ENCODE measurements at places on chromosomes 7 and 10.

GRCh38 chr7:144470078-144470477 lies 66.6 kb upstream of the NOBOX start:
- no peak overlapping the region for H3K27ac ChIP-seq
- H3K4me3 ChIP-seq, result no peak overlapping the region
- H3K27me3 ChIP-seq, result no peaks in the 10 kb centered on the region
- H3K36me3 ChIP-seq, result no peaks in the 10 kb centered on the region
- no peak for DNase-seq

GRCh38 chr10:17992266-17992665 lies 40.5 kb downstream of the SLC39A12 start:
- no peak overlapping the region for H3K4me3 ChIP-seq
- no peaks in the 10 kb centered on the region for H3K4me1 ChIP-seq
- H3K27ac ChIP-seq, result no peak overlapping the region
- no peaks in the 10 kb centered on the region for H3K36me3 ChIP-seq
- DNase-seq, result no peak

- no peaks in the 10 kb centered on the region for H3K36me3 ChIP-seq
- H3K27ac ChIP-seq, result no peak overlapping the region
- DNase-seq, result no peak
- H3K4me1 ChIP-seq, result peaks cover 31% of the 10 kb centered on the region
These were observed 10.9 kb downstream of the LDB3 start for GRCh38 chr10:86678999-86679792.

DNA sequence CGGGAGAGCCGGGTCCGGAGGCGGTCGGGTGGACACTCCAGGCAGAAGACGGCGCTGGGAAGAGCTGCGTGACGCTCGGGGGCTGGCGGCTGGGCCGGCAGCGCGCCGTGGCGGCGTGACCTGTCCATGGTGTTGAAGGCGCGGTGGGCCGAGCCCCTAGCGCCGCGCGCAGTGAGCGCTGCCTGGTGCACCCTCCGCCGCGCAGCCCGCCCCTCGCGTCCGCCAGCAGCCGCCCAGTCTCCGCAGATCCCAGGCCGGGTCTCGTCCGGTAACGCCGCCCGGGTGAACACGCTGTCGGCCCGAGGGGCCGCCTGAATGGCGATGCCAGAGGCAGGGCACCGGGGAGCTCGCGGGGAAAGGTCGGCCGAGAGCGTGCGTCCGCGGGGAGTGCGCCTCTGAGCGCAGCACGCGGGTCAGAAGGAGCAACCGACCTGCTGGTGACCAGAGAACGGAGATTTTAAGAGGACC lies 657 bp upstream of the TMEM178B start:
- peaks cover 38% of the 10 kb centered on the region for H3K27me3 ChIP-seq
- DNase-seq, result peak; percentile 83
- no peak overlapping the region for H3K27ac ChIP-seq
- H3K4me1 ChIP-seq, result peaks cover 28% of the 10 kb centered on the region

GRCh38 chr10:46291817-46292572 lies 5.2 kb downstream of the ANTXRL start:
- H3K27ac ChIP-seq, result no peak overlapping the region
- no peaks in the 10 kb centered on the region for H3K27me3 ChIP-seq
- no peaks in the 10 kb centered on the region for H3K36me3 ChIP-seq
- no peak for DNase-seq
- no peak overlapping the region for H3K4me3 ChIP-seq
- H3K4me1 ChIP-seq, result peaks cover 10% of the 10 kb centered on the region

DNA sequence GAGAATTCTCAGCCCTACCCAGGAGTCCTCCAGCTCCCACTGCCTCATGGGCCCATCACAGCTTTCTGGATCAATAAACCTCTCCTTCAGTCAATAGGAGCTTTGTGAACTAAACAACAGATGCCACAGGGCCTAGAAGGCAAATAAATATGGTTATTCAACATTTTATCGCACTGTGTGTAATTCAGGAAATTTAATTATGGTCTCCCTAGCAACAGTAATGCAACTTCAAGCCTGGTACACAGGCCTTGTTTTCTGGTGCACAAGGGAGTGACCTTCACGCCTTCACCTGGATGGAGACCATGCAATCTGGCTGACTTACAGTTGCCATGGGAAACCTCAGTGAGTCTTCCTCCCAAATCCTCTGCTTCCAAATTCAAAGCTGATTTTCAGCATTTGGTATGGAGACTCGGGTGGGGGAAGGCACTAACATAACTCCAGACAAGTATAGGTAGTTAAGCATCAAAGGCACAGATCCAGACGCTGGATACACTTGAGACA lies 441.0 kb upstream of the NPVF start:
- DNase-seq, result peak; percentile 65
- H3K36me3 ChIP-seq, result no peaks in the 10 kb centered on the region
- H3K4me3 ChIP-seq, result no peak overlapping the region
- H3K27ac ChIP-seq, result no peak overlapping the region
- H3K4me1 ChIP-seq, result peaks cover 45% of the 10 kb centered on the region
- H3K27me3 ChIP-seq, result no peaks in the 10 kb centered on the region

- no peaks in the 10 kb centered on the region for H3K27me3 ChIP-seq
- no peak overlapping the region for H3K4me3 ChIP-seq
- H3K36me3 ChIP-seq, result no peaks in the 10 kb centered on the region
- H3K4me1 ChIP-seq, result peaks cover 20% of the 10 kb centered on the region
- H3K27ac ChIP-seq, result no peak overlapping the region
- no peak for DNase-seq
These were observed 61.5 kb downstream of the CPVL start for GRCh38 chr7:29084832-29085231.

GRCh38 chr10:11610826-11611247 lies 613 bp downstream of the USP6NL start:
- H3K27me3 ChIP-seq, result no peaks in the 10 kb centered on the region
- DNase-seq, result no peak
- peak overlapping the region; percentile 58 for H3K27ac ChIP-seq
- H3K4me1 ChIP-seq, result peaks cover 10% of the 10 kb centered on the region
- peak overlapping the region; percentile 99 for H3K4me3 ChIP-seq

GRCh38 chr7:75688200-75689136 lies 50.3 kb downstream of the HIP1 start:
- peak; percentile 50 for DNase-seq
- H3K4me3 ChIP-seq, result no peak overlapping the region
- no peaks in the 10 kb centered on the region for H3K27me3 ChIP-seq
- H3K27ac ChIP-seq, result no peak overlapping the region

DNA sequence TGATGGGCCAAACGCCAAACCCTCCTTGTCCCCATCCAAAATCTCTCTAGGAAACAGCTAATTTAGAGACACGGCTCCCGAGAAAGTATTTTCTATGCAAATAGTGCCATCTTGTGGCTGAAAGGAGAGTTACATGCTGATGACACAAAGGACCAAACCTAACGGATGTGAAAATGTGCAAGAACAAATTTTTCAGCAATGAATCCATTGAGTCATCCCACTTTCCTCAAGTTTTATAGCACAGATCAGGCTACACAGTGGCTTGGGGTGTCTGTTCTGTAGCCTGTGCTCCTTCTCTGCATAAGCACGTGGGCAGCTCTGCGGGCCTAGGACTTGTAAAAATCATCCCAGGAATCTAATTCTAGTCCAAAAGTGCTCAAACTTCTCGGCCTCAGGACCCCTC lies 154.8 kb upstream of the PRR15 start:
- no peaks in the 10 kb centered on the region for H3K4me1 ChIP-seq
- H3K4me3 ChIP-seq, result no peak overlapping the region
- 0 out of 2 replicates have a peak, but pooled peaks cover 4% of the 10 kb centered on the region for H3K27me3 ChIP-seq
- H3K27ac ChIP-seq, result no peak overlapping the region
- DNase-seq, result peak; percentile 76

DNA sequence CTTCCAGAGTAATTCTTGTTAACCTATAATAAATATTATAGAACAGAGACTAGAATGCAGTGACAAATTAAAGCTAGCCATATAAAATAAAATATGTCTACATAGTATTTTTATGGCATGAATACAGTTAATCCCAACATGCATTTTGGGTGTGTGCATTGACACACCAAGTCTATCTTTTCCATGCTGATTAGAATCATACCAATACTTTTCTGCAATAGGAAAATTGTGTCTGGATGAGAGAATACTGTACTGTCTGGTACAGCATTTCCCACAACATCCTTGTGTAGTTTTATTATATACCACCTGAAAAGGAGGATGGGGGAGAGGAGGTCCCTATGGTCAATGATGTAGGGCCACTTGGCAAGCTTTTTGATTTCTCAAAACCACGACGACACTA lies 100.3 kb downstream of the ARHGAP21 start:
- no peak overlapping the region for H3K4me3 ChIP-seq
- DNase-seq, result no peak
- no peak overlapping the region for H3K27ac ChIP-seq
- peaks cover 11% of the 10 kb centered on the region for H3K36me3 ChIP-seq

GRCh38 chr7:144529269-144529926 lies 125.9 kb upstream of the NOBOX start:
- no peaks in the 10 kb centered on the region for H3K36me3 ChIP-seq
- no peak for DNase-seq
- no peak overlapping the region for H3K4me3 ChIP-seq
- no peak overlapping the region for H3K27ac ChIP-seq
- H3K4me1 ChIP-seq, result no peaks in the 10 kb centered on the region
- no peaks in the 10 kb centered on the region for H3K27me3 ChIP-seq

DNA sequence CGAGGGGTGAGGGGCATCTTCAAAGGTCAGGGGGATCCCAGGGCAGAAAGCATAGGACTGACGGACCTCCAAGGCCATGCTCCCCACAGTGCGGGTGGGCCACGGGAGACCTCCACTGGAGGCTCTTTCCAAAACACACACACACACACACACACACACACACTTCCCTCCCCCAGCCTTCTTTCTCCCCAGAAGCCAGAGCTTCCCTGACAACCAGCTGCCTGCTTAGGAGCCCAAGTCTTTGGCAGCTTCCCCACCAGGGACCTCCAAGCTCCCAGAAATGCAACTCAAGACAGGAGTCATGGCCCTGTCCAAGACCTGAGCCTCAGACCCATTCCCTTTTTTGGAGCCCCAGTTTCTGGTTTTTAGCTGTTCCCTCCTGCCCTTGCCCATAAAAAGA lies 710 bp upstream of the C10orf105 start:
- peaks cover 31% of the 10 kb centered on the region for H3K4me1 ChIP-seq
- 0 out of 2 replicates have a peak, but pooled peaks cover 4% of the 10 kb centered on the region for H3K27me3 ChIP-seq
- no peak overlapping the region for H3K4me3 ChIP-seq
- H3K36me3 ChIP-seq, result no peaks in the 10 kb centered on the region

DNA sequence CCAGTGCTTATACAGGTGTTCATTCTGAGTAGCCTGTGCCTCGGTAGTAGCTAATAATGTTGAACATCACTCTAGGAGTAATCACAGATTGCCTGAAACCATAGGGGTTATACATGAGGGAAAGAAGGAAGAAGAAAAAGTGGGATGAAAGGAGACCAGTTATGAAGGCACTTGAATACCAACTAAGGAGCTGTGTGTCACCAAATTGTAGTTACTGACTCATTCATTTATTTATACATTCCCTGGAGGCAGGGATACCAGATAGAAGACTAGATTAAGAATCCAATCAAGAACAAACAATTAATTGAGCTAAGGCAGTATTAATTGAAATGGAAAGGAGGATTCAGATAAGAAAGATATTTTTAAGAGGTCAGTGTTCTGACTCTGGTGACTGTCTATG lies 129.6 kb upstream of the PRPS1L1 start:
- no peaks in the 10 kb centered on the region for H3K36me3 ChIP-seq
- no peak overlapping the region for H3K27ac ChIP-seq
- peaks cover 18% of the 10 kb centered on the region for H3K27me3 ChIP-seq
- H3K4me3 ChIP-seq, result no peak overlapping the region
- H3K4me1 ChIP-seq, result no peaks in the 10 kb centered on the region

DNA sequence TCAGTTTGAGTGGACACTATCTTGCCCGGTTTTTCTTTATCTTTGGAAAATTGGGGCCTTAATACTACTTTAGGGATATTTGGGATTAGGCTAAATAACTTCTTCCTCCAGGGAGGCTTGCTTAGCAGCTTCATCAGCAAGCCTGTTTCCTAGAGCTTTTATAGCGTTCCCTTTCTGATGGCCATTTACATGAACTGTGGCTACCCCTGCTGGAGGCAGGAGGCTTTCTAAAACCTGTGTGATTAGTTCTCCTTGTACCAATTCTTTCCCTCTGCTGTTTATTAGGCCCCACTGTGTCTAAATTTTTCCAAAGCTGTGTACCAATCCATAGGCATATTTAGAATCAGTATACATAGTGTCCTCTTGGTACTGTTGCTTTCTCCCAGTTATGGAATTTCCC lies 61.7 kb upstream of the CNTNAP2 start:
- H3K27me3 ChIP-seq, result no peaks in the 10 kb centered on the region
- no peak overlapping the region for H3K27ac ChIP-seq
- H3K4me3 ChIP-seq, result no peak overlapping the region
- no peaks in the 10 kb centered on the region for H3K36me3 ChIP-seq

- H3K27ac ChIP-seq, result no peak overlapping the region
- H3K27me3 ChIP-seq, result no peaks in the 10 kb centered on the region
- no peak overlapping the region for H3K4me3 ChIP-seq
- H3K4me1 ChIP-seq, result no peaks in the 10 kb centered on the region
- DNase-seq, result no peak
These were observed 611.9 kb downstream of the PTPRN2 start for GRCh38 chr7:157975401-157976372.

- H3K4me1 ChIP-seq, result no peaks in the 10 kb centered on the region
- H3K27ac ChIP-seq, result no peak overlapping the region
- DNase-seq, result no peak
- H3K27me3 ChIP-seq, result no peaks in the 10 kb centered on the region
- no peaks in the 10 kb centered on the region for H3K36me3 ChIP-seq
These were observed 108.6 kb upstream of the ABI1 start for GRCh38 chr10:26969145-26969926.

DNA sequence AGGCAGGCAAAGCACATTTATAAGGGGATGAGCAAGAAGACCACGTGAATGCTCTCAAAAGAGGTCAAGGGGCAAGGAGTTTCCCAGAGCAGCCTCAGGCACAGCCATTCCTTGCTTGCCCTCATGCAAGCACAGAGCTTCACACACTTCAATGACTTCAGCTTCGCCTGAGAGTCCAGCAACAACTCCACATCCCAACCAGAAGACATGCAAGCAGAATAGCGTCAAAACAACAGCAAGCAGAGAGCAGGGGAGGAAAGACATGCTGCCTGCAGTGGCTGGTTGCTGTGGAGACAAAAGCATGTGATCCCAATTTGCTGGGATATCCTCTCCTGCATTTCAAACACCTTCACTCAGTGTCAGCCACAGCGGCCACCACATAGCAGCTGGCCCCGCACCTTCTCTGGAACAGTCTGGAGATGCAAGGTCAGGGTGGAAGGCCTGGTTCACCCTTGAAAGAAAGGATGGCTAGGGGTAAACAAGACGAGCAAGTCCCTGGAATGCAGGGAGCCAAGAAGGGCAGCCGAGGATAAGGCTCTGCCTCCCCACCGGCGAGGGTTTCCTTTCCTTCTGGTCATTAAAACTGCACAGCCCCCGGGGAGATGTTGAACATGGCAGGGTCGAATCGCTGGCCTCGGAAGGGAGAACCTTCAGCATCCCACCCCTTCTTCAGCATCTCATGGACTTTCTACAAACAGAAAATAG lies 60.2 kb upstream of the CAMK2B start:
- H3K4me1 ChIP-seq, result no peaks in the 10 kb centered on the region
- no peak overlapping the region for H3K4me3 ChIP-seq
- no peak for DNase-seq
- no peaks in the 10 kb centered on the region for H3K27me3 ChIP-seq

DNA sequence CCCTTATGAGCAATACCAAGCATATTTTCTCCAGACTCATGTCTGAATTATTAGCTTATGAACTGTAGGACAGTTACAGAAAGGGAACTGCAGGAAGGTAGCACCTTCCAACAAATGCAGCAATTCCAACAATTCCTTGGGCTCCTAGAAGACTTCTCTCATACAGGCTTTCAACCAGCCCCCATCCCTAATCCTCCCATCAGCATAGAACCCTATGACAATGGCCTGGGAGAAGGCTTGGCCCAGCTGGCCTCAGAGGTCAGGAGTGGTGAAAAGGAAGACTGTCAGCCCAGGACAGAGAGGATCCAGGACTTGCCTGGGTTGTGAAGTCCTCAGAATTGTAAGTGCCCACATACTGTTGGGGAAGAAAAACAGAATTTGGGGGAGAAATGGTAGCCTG lies 5.9 kb downstream of the VPS41 start:
- no peak overlapping the region for H3K27ac ChIP-seq
- H3K4me3 ChIP-seq, result no peak overlapping the region
- no peak for DNase-seq
- H3K27me3 ChIP-seq, result no peaks in the 10 kb centered on the region
- H3K36me3 ChIP-seq, result no peaks in the 10 kb centered on the region

All from SK-N-SH (cell line).